ENCODE measurements at places on chromosomes 3 and 15.

GRCh38 chr3:107894998-107895397 lies 195.8 kb downstream of the CD47 start:
- no peak for DNase-seq

DNA sequence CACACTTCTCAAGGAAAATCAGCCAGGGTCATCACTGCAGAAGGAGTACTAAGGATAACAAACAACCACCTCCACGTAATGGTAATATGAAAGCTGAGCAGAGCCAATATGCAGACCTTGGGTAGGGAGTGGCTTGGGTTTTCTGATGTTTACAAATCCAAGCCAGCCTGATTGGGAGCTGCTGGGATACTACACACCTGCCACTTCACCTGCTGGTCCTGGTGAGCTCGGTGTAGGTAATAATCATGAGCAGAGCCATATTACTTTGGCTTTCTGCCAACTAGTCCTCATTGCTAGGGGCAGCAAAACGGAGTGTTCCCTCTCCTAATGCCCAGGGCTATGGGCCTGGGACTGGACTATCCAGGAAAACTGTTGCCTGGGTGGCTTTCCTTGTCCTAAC lies 433.5 kb upstream of the PPP2R3A start:
- no peak for DNase-seq

- DNase-seq, result no peak
Observed at GRCh38 chr3:140617135-140617534, 60.7 kb upstream of the TRIM42 start.

DNA sequence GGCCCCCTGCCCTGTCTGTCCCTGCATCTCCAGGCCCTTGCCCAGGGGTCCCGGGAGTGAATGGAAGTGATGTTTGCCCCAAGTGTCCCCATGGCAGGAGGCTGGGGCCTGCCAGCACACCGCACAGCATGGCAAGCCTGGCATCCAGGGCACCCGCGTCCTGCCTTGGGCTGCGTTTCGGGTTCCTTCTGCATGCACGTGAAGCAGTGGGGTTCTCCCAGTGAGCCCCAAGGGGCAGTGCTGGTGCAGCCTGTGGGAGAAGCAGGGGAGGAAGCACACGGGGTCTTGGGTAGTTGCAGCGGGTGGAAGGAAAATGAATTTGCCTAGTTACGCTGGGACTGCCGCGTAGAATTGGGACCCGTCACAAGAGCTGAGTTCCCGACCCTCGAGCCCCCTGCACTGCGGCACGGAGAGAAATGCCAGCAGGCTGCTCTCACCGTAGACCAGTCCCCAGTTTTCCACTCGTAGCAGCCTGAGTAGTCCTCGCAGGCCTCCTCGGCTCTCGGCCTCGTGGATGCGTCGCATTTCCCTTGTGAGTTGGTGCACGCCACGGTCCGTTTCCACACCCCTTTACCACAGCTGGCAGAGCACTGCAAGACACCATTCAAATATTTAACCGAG lies 259.5 kb upstream of the LYSMD4 start:
- DNase-seq, result no peak

DNA sequence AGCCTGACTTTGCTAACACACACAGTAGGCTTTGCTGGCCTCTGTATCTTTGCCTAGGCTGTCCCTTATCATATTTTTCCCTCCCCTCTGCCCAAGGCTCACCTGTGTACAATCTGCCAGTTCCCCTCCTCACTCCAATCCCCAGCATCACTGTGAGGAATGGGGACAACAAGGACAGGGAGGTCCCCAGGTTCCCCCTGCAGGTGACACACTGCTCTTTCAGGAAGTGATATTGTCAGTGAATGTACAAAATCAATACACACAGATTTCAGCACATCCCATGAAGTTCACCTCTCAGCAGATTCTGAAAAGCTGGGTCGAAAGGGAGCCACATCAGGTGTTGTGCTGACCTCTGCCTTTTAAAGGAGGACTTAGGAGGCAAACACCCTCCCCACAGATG lies 177.5 kb downstream of the RAB11A start:
- DNase-seq, result no peak

- no peak for DNase-seq
Observed at GRCh38 chr3:50124052-50124799, 30.9 kb upstream of the SEMA3F start.

DNA sequence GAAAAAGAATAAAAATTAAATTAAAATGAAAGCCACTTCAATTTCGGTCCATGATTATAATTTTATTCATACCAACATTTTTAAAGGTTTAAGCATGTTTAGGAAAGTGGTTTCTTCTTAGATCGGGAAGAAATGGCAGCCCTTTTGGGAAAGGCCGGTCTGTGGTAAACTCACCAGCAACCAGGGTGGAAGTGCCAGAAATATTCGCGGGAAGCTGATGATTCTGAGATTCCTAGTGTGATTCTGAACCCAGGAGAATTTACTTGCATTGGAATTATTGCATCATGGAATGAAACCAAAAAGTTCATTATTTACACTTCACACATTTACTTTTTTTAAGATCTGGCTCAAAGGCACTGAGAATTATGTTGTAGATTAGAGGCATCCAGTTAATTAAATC lies 97.2 kb upstream of the CCNL1 start:
- no peak for DNase-seq

GRCh38 chr3:65545429-65545828 lies 493.3 kb downstream of the MAGI1 start:
- no peak for DNase-seq

GRCh38 chr15:31474059-31474868 lies 147.6 kb downstream of the KLF13 start:
- DNase-seq, result no peak

All from HFF-Myc (cell line).